HuH-7 (cell line): ENCODE measurements at places on chromosomes 1 and 21.

GRCh38 chr1:76807543-76808260 is 59.6 kb upstream of the ST6GALNAC5 start:
- no peak for DNase-seq

GRCh38 chr1:150622303-150622975 is 7.0 kb downstream of the ENSA start:
- DNase-seq, result no peak

DNA sequence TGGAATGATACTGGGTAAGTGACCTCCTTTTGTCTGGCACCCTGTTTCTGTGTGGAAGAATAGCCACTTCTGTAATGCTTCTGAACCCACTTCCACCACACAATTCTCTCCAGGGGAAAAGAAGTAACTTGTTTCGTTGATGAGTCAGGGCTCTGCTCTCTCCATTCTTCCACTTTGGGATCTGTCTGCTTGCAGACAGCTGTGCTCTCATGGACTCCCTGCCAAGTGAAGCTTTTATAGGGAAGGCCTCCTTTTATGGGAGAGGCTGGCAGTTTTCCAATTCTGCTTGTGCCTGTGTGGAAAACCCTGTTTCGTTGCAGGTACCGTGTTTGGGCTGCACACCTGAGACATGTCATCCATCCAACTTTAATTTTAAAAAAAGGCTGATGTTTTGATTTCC is 130.7 kb downstream of the GIPC2 start:
- no peak for DNase-seq

DNA sequence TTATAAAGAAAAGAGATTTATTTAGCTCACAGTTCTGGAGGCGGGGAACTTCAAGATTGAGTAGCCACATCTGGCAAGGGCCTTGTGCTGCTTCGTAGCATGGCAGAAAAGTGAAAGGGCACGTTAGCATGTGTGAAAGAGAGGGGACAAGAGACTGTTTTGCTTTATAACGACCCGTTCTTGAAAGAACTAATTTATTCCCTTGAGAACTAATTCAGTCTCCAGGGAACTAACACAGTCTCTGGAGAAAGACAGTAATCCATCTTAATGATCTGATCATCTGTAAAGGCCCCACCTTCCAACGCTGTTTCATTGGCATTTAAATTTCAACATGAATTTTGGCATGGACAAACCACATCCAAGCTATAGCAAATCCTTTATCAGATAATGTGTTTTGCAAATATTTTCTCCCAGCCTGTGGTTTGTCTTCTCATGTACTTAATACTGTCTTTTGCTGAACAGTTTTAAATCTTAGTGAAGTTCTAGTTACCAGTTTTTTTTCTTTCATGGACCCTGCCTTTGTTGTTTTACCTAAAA is 26.1 kb downstream of the MTR start:
- DNase-seq, result no peak

- DNase-seq, result no peak
These were observed 71.1 kb upstream of the ERRFI1 start for GRCh38 chr1:8097077-8097799.

- DNase-seq, result no peak
These were observed 373.9 kb upstream of the SPAG17 start for GRCh38 chr1:118558933-118559332.

DNA sequence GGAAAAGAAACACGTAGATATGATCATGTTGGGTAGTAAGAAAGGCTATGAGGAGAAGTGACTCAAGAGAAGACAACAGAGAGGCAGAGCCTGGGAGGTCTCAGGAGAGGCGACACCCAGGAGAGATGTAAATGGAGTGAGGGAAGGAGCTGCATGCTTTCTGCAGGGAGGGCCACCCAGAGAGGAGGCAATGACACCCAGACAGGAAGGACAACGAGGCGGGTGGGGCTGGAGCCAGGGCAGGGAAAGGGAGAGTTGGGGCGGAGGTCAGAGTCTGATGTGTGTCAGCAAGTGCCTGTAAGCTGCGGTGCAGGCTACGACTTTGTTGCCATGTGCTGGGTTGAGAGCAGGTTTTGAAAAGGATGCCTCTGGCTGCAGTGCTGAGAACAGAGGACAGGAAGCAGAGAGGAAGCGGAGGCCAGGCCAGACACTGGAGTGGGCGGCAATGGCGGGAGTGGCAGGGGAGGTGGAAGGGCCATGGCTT is 31.3 kb downstream of the SLC1A7 start:
- peak; percentile 62 for DNase-seq

DNA sequence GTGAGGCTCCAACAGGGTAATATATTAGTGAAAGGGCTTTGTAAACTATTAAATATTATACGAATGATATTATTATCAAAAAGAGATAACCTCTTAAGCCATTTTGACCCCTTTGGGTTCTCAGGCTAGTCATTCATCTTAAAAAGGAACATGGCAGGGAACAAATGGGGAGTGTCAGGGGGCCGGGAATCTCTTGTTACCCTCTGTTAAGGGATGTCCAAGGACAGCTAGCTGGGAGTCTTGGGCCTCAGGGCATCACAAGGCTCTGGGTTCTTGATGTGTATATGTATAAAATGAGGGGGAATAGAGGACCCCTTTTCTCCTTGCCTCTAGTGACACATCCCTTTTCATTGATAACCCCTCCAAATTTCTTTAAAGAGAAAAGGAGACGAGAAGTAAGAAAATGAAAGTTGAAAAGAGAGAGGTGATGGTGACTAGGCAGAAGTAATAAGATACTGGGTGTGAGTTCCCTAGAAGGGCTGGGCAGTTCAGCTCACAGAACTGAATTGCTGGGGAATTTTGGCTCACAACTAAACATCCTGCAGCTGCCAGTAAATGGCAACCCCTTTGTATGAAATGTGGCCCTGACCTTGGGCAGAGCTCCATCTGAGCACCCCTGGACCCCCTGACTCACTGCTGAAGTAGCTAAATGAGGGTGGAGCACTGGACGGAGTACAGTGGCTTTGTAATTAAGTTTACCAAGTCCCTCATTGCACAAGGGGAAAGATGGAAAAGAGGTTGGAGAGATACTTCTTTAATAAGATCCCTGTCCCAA is 20.0 kb upstream of the ZNF326 start:
- DNase-seq, result no peak

DNA sequence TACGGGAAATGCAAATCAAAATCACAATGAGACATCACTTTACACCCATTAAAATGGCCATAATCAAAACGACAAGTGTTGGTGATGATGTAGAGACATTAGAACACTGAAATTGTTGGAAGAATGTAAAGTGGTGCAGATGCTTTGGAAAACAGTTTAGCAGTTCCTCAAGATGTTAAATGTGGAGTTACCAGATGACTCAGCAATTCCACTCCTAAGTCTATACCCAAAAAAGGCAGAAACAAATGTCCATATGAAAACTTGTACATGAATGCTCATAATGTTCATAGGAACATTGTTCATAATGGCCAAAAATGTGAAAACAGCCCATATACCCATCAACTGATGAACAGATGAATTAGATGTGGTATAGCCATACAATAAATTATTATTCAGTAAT is 267.4 kb downstream of the KCNH1 start:
- DNase-seq, result no peak

DNA sequence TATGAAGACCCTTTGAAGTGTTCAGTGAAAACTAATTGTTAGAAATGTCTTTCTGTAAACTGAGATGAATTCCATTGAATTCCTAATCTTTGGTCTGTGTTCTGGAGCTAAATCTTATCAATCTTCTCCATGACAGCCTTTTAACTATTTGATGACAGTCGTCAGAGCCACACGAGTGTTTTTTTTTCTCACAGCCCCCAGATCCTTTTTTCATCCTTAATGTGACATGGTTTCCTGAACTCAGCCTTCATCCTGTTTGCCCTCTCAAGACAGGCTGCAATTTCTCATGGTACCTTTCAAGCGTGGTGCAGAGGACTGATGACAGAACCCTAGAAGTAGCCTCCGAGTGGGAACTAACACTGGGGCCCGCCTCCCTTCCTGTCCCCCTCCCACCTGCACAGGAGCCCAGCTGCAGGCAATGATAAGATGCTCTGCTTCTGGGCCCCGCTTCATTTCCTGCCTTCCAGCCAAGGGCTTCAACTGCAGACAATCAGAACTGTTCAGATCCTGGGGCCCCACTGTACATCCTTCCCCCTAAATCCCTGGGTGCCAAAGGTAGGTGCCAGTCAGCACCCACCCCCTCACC is 114.6 kb upstream of the VAV3 start:
- DNase-seq, result no peak

GRCh38 chr21:36693489-36694030 is 5.4 kb upstream of the SIM2 start:
- no peak for DNase-seq

DNA sequence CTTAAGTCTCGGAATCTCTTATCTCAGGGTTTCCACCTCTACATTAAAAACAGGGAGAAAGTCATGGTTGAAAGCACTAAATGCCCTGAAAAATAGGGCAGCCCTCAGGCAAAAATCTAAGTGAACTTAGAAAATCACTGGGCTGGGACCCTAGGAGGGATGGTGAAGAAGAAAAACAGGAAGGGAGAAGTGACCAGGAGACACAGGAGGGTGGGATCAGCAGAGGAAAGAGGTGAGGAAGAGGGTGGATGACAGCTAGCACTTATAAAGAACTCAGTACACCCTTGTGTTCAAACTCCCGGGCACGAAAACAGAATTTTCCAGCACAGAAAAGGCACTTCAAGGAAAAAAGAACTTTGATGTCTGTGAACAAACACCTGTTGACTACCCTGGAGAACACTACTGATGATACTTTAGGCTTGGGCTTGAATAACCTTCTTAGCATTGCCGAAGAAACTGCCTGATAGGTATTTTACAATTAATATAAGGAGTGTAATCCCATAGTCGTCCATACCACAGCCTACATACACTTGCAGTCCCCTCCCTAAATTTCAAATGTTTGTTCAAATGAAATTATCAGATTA is 2.0 kb downstream of the CHML start:
- DNase-seq, result no peak

- DNase-seq, result no peak
These were observed 40.1 kb downstream of the SLC2A7 start for GRCh38 chr1:8985915-8986813.

DNA sequence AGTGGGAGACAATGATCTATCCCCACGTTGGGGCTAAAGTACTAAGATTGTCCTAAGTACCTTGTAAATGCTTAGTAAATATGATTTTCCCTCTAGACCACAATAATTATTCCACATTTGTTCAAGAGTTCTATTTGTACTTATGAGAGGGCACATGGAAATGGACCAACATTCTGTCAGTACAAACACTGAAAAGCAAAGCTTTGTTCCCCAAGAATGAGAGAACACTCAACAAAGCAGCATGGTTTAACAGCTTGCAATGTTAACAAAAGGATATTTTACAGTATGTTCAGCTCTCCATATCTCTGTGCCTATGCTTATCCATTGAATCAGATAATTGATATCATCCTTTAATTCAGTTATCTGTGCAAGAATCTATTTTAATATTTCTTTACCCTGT is 35.4 kb downstream of the RBM11 start:
- DNase-seq, result no peak

DNA sequence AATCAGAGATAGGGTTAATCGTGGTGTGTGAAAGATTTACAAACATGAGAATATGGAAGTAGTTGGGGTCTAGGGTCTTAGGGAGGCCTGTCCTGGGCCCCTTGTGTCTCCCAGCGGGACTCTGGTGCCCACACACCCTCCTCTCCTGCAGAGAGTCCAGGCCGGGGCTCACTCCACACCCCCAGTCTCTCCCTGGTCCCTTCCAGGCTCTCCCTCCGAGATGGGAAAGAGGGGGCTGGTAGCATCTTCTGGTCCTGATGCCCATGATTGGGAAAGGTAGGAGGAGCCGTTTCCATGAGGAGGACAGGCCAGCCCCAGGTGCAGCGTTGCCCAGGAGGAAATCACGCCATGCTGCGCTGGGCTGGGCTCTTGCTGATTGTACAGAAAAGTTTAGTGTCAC is 26.6 kb downstream of the PCNT start:
- no peak for DNase-seq

DNA sequence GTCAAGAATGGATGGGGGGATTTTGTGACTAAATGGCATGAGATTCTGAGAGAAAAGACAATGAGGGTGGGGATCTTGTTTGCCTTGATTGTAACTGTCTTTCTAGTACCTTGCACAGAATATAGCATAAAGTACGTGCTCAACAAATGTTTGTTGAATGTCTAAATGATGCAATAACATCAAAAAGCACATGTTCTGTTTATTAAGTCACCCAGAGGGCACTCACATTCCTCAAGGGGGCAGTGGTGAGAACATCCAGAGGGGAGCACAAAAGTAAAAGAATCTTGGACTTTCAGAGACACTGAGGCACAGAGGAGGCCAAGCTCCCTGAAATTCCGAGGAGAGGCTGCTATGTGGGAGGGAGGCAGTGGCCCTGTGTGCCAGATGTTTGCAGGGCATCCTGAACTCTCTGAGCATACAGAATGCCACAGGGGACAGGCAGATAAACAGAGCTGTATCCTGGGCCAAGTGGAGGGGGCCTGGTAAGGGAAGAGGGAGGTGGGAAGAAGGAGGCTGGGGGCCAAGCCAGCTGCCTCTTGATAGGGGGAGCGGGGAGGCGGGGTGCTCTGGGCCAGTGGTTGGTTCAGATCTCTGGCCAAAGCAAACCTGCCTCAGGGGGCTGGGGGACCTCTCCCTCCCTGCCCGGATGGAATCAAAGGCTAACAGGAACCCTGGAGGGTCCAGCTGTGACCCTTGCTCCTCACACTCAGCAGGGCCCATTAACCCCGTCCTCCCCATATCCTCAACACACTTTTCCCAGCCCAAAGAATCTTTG is 6.5 kb upstream of the ATP1A2 start:
- DNase-seq, result peak; percentile 41

- no peak for DNase-seq
These were observed 32.6 kb downstream of the CLEC20A start for GRCh38 chr1:178464141-178464540.

GRCh38 chr1:228222548-228222947 is 14.7 kb downstream of the OBSCN start:
- no peak for DNase-seq

DNA sequence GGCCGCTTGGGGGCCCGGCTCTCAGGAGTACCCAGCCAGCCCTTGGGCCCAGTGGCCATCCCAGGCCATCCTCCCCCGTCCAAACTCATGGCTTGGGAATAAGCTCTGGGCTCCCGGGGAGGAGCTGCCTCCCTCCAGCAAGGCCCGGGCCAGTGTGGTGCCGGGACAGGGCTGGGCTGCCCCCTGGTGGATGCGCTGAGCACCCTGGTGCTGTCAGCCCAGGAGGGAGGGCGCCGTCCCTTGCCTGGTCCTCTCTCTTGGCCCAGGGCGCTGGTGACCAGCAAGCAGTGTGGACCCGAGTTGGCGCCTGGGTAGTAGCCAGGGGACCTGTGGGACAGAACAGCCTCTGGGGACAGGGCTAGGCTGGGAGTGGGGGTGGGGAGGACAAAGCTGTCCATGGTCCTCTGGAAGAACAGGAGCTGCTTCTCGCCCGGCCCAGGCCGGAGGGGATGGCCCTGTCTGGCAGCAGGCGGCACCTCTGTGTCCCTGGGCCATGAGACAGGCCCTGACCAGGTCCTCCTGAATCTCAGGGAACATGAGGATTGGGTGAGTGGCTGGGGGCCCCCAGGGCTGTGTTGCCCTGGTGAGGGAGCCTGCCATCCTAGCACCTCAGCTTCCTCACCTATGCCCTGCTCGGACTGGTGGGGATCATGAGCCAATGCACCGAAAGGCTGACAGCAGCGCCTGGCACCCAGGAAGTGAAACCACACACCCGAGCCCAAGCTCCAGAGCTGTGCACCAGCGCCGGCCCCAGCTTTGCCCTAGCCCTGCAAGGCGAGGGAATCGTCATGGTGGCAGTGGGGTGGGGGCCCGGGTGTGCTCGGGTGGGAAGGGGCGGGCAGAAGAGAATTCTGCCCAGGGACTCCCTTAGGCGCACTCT is 9.4 kb downstream of the MORN1 start:
- peak; percentile 99 for DNase-seq

- DNase-seq, result no peak
These were observed 61.6 kb downstream of the SLX9 start for GRCh38 chr21:45001134-45002095.

- no peak for DNase-seq
These were observed 63.7 kb upstream of the IFNLR1 start for GRCh38 chr1:24250791-24251190.
